Activated CD8-positive, alpha-beta memory T cell treated with anti-CD3 and anti-CD28 coated beads for 4 hours (primary cell): ENCODE measurements at places on chromosomes 2 and 18.

GRCh38 chr2:105909215-105909614, 164.5 kb downstream of the NCK2 start:
- DNase-seq, result no peak

DNA sequence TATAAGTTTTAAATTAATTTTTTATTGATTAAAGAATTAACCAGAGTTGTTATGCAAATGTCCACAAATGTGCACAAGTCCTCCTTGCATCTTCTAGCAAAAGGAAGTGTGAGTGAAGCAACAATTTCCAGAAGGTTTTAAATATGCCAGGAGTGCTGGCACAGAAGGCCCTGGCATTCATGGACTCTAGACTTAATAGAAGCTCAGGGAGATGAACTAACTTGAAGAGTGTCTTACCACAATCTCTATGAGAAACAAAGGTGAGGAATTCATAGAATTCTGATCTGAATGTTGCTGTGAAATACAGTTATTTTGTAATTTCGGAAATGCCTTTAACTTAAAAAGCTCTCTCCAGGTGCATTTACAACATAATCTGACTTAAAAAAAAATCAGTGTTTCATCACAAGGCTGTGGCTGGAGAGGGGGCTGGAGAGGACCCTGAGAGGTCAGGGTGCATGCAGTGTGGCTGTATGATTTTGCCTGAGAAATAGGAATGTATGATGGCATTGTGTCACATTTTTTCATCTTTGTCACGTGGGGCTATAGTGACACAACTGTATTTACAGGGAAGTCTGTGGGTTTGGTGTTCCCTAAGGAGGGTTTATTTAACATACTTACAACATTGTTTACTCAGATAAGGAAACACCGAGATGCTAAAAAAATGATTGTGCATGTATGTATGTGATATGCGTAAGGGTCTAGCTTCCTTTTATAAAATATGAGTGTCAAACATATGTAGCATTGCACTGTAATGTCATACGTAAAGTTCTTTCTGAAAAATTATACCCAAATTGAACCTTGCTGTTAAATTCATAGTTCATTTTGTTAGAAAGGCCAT, 66.2 kb downstream of the MAP4K4 start:
- DNase-seq, result no peak

DNA sequence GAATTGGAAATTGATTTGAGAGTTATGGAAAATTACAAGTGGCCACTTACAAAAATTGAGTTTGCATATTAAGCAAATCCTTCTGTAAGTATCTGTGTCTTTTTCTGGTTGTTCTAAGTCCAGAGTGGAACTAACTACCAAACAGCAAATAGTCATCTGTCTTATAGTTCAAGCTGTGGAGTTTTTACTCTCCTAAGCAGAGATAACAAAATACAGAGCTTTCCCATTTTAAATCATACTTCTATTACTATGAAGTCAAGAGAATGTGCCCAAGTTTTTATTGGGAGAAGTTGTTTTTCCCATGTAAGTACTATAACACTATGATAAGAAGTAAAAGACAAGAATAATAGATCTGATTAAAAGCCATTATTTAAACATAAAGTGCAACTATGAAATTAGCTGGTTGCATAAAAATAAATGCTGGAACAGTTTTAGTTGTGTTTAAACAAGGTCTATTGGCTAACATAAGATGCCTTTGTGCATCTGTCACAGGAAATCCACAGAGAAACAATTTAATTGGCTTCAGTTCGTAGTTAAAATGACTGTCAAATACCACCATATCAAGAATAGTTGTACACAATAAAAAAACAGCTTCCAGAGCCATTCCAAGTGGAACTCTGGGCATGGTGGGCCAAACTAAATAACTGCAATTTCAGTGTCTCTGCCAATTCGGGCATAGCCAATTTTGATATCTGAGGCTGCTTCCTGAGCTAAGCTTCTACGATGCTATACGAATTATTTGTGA, 1467.4 kb upstream of the NXPH2 start:
- no peak for DNase-seq

DNA sequence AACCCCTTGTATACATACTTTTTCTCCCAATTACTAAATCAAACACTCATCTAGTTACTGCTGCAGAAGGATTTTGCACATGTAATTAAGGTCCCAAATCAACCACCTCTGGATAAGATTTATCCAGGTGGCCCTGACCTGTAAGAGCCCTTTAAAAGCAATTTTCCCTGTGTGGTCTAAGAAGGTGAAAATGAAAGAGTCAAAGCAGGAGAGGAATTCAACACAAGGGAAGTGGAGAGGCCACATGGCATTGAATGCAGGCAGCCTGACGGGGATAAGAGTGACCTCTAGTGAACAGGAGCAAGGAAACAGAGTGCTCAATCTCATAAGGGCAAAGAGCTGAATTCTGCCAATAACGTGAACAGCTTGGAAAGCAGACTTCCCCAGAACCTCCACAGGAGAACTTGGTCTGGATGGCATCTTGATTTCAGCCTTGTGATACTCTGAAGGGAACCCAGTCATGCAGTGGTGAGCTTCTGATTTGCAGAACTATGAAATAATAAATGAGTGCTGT, 27.2 kb downstream of the PPP3R1 start:
- DNase-seq, result peak; percentile 2

DNA sequence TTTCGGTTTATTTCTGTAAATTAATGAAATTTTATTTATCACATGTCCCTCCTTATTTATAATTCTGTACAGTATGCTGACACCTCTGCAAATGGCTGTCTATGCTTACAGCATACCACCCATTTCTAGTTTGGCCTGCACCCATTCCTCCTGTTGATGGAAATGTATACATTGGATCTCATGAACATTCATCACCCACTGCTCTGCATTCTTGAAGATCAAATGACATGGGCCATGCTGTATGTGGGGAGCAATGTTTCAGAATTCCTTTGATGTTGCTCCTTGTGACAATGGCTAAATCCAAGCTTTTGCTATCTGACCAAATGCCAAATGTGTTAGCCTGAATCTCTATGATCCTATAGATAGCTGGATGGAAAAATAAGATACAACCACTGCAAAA, 55.3 kb upstream of the ITGB6 start:
- no peak for DNase-seq

GRCh38 chr2:241009601-241010530, 11.4 kb downstream of the SNED1 start:
- no peak for DNase-seq
